SK-MEL-5 (cell line): ENCODE measurements at places on chromosomes 13 and 19. TPM values are rescaled to one million over a fixed set of nuclear protein-coding genes. Genes with fewer than 3 reads are reported as not detected.
A peak's percentile ranks its signal among the peaks of the same experiment; 100 is the strongest.

Gene KANK3
- 0.11 and 0.24 TPM in 2 replicates for total RNA-seq

Gene LPAR2
- total RNA-seq: 2.5 and 3.0 TPM in 2 replicates

- no peak for DNase-seq
Measured at GRCh38 chr13:41588899-41589298, 131.5 kb downstream of the RGCC start.

- DNase-seq: peak; percentile 27
Measured at GRCh38 chr13:79060216-79060615, 345.8 kb downstream of the RBM26 start.

DNA sequence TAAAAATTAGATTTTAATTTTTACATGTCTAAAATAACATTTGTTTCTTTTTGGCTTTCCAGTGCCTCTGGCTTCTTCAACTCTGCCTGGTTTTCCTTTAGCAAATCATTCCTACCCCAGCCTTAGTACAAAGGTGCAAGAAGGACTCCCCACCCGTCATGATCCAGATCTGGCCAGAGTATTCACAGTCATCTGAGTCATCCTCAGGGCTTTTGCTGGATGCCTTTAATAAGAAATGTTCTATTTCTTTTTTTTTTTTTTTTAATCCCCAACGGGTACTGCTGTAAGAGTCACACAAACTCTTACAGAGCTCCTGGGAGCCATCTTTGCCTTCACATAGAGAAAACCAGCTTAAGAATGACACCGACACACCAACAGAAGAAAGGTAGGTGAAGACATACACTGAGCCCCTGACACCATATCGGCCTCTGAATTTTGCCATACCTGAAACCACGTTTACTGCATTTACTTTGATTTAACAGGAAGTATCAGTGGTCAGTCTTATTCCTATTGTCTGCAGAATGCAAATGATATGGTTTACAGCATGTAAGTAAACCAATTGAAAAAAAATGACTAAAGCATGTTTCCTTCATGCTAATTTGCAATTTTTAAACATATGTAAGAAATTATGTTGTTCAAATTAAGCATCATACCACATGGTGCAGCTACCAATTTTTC lies 184.4 kb downstream of the NALCN start:
- DNase-seq: no peak

DNA sequence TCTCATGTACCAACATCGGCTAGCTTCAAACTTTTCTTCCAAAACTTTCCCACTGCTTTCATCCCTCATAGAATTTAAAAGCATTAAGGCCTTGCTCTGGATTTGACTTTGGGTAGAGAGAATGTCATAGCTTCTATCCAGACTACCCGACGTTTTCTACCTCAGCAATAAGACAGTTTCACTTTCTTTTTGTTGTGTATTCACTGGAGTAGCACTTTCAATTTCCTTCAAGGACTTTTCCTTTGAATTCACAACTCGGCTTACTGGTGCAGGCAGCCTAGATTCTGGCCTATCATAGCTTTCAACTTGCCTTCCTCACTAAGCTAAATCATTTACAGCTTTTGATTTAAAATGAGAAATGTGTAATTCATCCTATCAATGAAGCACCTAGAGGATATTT lies 420.4 kb upstream of the GPC6 start:
- DNase-seq: peak; percentile 20

GRCh38 chr13:28423010-28423409 lies 71.9 kb downstream of the FLT1 start:
- DNase-seq: no peak

- DNase-seq: no peak
Measured at GRCh38 chr13:54415753-54416366, 1387.2 kb downstream of the OLFM4 start.

DNA sequence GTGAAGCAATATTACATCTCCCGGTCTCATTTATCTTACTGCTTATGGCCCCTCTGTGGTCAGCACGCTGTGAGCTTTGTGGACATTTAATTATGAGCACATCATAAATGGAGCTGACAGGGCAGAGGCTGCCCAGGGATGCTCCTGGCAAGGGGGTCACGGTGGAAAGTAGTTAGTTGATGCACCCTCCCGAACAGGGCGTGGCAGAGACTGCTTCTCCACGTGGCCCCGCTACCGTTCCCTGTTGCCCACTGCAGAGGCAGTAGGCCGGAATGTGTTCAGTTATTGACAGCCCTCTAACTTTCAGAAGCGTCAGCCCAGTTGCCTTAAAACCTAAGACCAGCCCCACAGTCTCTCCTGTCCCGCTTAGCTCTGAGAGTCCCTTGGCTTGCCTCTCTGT lies 180.3 kb upstream of the ZNF507 start:
- no peak for DNase-seq
